NCI-H774 (cell line): ENCODE measurements at places on chromosomes 3 and 15.

DNA sequence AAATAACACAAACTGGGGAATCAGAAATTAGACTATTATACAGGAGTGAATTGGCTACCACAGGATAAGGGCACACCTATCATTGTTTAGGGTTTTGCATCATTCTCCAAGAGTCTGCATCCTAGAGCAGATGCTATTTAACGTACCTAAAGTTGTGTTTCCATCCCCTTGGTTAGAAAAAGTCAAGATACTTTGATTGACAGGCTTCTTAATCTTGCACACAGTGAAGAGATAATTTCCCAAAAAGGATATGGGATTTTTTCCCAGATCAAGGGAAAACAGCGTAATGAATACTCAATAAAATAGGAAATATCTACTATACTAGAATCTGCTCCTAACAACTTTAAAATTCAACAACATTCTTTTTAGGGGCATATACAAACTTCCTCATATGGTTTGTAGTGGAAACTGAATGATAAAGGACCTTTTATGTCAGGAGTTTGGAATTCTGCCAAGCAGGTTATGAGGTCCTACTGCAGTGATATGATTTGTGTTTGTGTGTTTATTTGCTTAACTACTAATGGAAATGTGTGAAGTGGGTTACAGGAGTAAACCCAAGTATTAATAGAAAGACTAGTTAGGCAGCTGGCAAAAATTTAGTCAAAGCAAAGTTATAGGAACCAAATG is 124.1 kb upstream of the MME start:
- DNase-seq: peak; percentile 47

- DNase-seq: no peak
Observed at GRCh38 chr3:72595927-72596610, 252.2 kb downstream of the SHQ1 start.

DNA sequence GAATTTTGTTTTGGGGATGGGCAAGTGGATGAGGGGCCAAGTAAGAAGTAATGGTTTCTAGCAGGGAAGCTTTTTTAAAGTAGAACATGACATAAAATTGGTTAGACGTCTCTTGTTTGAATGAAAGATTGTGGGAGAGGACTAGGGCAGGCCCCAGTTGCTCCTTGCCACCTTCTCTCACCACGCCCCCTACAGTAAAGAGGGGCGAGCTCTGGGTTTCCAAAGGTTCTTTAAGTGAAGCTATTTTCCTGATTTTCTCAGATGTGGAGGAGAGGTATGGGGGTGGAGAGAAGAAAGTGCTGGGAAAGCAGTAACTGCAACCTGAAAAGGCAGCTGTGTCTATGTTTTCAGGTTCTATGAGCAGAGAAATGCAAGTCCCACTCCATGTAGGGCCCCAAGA is 32.6 kb upstream of the SKIL start:
- DNase-seq: no peak

- DNase-seq: no peak
Observed at GRCh38 chr3:190673148-190673547, 159.3 kb downstream of the IL1RAP start.

GRCh38 chr3:8888301-8888915 is 74.9 kb downstream of the RAD18 start:
- no peak for DNase-seq

GRCh38 chr3:45670436-45670835 is 18.8 kb upstream of the SACM1L start:
- no peak for DNase-seq
